A549 treated with dexamethasone at 1 μM for 4 hours (cell line): ENCODE measurements at places on chromosomes 4 and X. TPM values are rescaled to one million over a fixed set of nuclear protein-coding genes. Genes with fewer than 3 reads are reported as not detected.

Gene TKTL1
- 0.11 to 0.19 TPM (median 0.12 TPM) in 4 of 5 replicates, not detected in the other for total RNA-seq

Gene CDX4
- not detected in 5 replicates for total RNA-seq

Gene CXorf65
- not detected in 5 replicates for total RNA-seq

Gene ANK2
- 0.52 to 1.4 TPM (median 0.85 TPM) in 5 replicates for total RNA-seq

Gene CHRNA9
- 0.90 to 1.7 TPM (median 1.3 TPM) in 5 replicates for total RNA-seq

Gene NIPAL1
- 0.39 to 1.0 TPM (median 0.68 TPM) in 5 replicates for total RNA-seq

Gene HPGDS
- total RNA-seq, result not detected in 5 replicates

Gene NR3C2
- 0.02 TPM in 1 of 5 replicates, not detected in the others for total RNA-seq

Gene FBXW7
- 6.1 to 7.8 TPM (median 7.1 TPM) in 5 replicates for total RNA-seq

Gene TLR10
- total RNA-seq, result 0.02 to 0.08 TPM (median 0.03 TPM) in 4 of 5 replicates, not detected in the other

Gene MAGED4
- total RNA-seq, result 5.9 to 11.3 TPM (median 8.9 TPM) in 5 replicates

Gene RAB40A
- 0.05 to 0.13 TPM (median 0.09 TPM) in 4 of 5 replicates, not detected in the other for total RNA-seq
